ENCODE measurements at places on chromosomes 2 and 18.

DNA sequence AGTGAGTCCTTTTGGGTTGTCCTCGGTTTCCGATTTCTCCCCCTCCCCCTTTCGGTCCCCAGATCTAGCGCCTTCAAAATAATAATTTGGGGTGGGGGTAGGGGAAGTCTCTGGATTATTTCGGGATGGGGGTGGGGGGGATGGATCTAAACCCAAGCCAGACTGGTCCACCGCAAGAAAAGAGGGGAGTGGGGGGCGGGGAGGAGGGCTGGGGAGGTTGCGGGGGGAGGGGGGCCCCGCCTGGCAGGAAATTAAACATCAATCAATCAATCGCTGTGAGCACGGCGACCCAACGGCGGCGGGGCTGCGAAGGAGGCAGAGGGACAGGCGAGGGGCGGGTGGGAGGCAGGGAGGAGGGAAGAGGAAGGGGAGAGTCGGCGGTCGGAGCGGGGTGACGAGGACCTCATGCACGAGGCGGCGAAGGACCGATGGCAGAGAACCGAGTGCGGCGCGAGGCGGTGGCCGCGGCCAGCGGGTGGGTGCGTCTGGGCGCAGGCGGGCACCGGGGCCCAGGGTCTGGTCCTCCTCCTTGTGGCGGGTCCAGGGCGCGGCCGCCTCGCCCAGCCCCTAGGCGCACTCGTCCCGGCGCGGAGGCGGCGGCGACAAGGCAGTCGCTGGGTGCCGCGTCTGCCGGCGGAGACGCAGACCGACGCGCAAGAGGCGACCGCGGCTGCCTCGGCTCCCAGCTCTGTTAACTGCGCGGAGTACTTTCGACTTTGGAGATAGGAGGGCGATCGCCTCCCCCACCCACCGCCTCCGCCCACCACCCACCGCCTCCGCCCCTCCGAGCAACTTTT, 468 bp upstream of the SATB2 start:
- DNase-seq: peak; percentile 53

- no peak for DNase-seq
These were observed 17.2 kb downstream of the B4GALT6 start for GRCh38 chr18:31667185-31667584.

DNA sequence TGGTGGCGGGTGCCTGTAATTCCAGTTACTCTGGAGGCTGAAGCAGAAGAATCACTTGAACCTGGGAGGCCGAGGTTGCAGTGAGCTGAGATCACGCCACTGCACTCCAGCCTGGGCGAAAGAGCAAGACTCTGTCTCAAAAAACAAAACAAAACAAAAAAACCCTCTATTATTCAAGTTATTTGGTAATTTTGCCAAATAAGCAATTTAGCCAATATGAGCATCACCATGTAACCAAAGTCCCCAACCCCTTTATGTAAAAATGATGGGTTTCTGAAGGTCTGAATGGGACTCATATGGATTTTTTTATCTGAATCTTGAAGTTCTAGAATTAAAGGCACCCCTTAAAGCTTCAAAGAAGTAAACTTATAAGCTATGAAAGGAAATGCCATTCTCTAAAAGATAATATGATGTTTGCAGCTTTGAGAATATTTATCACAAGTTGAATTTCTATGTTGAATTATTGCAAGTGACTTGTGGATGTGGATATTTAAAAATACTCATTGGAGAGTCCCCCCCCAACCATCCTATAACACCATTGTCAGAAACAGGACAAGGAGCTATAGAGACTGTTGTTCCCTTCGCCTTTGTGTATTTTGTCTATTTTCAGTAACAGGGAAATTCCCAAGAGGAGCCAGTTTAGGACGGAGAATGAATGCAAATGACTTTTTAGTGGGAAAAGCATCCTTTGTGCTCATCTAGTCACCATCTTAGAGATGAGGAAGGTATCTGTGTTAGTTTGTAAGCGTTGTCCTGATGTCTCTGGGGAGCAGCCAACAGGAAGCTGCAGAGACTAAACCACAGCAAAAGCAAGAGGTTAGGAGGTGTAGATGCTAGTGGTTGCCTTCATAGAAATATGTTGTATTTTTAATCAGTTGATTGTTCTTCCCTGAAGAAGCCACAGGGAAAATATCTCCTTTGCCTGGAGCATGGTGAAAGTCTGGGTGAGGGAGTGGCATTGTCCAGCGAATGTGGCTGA, 68.3 kb downstream of the TET3 start:
- DNase-seq: no peak

GRCh38 chr2:3034856-3035255, 342.8 kb downstream of the EIPR1 start:
- no peak for DNase-seq

DNA sequence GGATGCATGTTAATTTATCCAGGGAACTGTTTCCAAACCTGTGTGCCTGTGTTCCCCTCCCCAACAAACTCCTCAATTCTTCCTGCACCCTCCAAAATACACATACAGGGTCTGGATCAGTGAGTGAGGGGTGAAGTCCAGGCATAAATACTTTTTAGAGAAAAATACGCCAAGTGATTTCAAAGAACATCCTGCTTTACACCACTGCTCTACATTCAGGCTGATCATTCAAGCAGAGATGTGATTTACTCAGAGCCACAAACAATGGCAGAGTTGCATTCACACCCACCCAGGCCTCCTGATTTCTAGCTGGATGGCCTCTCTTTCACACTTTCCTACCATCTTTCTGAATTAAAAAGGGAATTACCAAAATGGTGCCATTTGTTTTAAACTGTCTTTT, 289.5 kb upstream of the SLC14A2 start:
- DNase-seq: no peak

DNA sequence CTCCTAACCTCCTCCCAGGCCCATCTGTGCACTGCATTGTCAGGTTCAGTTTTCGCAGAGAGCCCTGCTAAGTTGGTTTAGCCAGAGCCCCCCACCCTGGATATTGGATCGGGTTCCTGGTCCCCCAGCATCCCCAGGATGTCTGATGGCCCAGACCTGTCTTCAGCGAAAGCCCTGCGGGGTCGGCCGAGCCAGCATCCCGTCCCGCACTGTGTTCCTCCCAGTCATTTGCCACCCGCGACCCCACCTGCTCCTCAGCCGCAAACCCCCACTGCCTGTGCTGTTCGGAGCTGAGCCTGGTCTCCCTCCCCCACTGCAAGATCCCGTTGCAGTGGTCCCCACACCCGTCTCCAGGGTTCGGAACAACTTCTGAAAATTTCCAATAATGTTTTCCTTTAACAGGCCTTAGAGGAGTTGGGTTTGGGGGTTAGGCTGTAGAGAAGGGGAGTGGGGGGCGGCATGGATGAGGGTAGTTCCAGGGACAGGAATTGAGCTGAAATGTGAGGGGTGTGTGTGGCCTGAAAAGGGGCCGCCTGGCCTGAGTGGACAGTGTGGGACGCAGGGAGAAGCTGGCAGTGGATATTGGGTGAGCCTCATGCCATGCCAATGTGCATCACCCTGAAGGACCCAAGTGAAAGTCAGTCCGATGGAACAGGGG, 1.6 kb upstream of the COPS9 start:
- DNase-seq: no peak

- no peak for DNase-seq
These were observed 78.3 kb upstream of the KCNE4 start for GRCh38 chr2:222973733-222974132.

GRCh38 chr2:134705861-134706586, 12.8 kb downstream of the TMEM163 start:
- no peak for DNase-seq

DNA sequence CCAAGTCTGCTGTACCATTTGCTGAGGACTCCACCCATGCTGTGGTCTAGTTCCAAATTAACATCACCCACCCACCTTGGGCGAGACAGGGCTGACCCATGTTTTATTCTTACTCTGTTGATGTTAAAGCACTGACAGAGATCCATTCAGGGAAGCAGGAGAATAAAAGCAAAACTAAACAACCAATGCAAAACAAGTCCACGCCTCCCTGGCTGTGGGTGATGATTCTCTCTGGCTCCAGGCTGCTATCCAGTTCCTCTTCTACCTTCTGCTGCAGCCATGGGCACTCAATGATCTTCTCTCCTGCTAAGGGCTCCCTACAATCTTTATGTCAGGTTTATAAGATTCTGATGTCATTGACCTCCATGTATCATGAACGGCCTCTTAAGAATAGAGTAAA, 786.6 kb upstream of the ID2 start:
- DNase-seq: no peak

DNA sequence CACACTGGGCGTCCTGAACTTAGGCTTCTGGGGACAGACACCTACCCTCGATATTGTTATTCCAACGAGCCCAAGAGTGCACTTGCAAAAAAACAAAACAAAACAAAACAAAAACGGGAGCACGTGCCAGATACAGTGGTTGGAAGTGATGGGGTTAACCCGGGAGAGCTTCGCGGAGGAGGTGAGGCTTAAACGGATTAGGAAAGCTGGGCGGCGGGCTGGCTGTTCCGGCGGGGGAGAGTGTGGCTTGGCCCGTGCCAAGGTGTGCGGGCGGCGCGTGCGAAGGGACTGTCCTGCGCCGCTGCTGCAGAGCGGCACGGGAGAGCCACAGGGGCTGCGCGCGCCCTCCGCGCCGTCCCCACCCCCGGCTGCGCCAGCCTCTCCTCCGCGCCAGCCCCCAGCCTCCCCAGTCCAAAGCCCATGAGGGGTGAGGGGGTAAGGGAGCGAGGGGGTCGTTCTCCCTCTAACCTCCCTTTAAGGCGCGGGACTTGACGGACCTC, 1.5 kb upstream of the SLC30A3 start:
- no peak for DNase-seq

GRCh38 chr2:106026271-106027190, 167.6 kb downstream of the UXS1 start:
- DNase-seq: no peak

DNA sequence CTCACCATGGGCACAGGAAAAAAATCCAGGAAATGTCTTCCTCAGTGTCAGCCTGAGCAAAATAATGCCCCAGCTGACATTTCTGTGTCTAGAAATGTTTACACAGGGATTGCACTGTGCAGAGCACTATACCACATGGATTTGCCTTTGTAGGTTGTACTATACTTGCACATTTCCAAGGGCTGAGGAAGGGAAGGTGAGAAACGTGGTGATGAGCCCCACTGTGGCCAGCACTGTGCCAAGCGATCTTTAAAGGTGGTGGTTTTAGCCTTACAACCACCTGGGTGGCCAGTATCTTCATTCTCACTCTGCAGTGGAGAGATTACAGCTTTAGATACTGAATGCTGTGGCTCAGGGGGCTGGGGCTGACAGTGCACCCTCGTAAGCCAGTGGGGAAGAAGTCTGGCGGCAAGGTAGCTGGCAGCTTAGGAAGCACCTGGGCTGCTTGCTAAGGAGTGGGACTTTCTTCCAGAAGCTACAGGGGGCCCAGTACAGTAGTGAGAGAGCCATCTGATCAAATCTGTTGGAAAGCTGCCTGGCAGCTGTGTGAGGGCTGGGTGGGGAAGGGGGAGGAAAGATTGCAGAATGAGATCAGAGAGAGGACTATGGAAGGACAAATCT, 81.4 kb upstream of the MSH2 start:
- DNase-seq: no peak

GRCh38 chr2:36663851-36664695, 32.4 kb upstream of the VIT start:
- peak; percentile 85 for DNase-seq

DNA sequence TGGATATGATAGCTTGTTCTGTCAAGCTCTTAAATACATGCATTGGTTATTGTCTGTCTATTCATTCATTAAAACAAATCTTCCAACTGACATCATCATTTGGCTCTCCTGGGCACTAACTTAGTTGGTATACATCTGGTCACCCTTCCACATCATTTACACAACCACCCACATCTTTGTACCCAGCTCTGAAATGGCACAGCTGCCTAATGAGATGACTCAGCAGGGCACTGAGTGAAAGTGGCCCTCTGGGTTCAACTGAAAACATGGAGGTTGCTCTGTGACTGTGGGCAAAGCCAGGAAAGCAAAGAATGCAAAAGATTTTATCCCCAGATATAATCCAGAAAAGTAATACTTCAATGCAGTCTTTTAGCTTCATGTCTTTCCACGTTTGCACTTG, 234.0 kb upstream of the MAP2 start:
- no peak for DNase-seq

DNA sequence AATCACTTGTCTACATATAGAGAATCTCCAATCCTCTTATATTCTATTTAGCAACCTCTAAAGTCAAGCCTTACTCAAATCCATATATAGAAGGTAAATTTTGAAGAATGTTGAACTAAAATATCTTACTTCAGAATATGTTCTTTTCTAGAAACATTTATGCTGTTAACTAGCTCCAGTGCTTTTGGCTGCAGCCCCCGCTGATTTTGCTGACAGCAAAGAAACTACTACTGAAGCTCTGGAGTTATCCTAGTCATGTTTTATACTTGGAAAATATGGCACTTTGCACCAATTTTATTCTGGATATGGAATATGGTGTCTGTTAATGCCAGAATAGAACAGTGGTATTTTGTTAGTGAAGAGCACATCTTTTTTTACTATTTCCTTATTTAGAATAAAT, 212.4 kb upstream of the FSIP2 start:
- DNase-seq: no peak

- DNase-seq: no peak
These were observed 153.9 kb upstream of the LGALSL start for GRCh38 chr2:64300066-64300465.

GRCh38 chr18:34322365-34323289, 97.9 kb upstream of the NOL4 start:
- DNase-seq: peak; percentile 74

- no peak for DNase-seq
These were observed 43.2 kb downstream of the CLASP1 start for GRCh38 chr2:121605820-121606733.

DNA sequence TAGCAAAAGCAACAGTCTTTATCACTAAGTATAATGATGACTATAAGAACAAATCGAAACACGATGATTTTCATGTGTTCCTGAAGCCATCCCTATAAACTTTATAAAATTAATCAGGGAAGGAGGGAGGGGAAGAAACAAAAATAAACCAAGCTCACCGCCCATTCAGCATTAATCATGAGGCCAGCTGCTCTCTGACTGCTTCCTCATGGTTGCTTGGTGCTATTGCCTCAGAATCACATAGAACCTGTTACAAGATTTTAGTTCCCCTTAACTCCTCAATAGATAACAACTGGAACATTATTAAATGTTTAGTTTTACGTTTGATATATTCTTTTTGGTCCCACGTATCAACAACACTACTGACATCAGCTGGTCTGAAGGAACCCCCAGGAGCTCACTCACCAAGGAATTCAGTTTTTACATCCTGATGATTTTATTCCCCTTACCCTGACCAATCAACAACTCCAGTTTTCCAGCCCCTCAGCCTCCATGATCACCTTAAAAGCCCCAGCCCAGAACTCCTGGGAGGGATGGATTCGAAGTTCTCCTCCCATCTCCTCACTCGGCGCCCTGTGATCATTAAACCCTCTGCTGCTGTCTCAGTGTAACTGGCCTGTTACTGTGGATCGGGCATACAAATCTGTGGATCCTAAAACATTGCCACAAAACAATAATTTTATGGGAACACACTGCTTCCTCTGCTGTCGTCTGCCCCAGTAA, 10.6 kb upstream of the HNRNPLL start:
- DNase-seq: peak; percentile 76

DNA sequence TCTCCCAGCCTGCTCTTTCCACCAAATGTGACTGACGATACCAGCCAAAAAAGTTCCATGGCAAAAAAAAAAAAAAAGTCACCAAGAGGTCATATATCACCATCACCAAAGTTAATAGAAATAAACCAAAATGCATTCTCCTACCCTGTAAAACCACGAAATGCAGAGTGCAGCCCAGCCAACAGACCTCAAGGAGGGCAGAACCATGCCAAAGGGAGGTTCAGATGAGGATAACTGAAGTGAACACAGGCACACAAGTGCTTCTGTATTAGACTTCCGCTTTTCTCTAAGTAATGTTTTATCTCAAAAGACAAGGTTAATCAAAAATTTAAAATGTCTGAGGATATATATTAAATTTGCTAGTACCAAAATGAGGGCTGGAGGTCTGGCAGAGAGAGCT, 5.5 kb downstream of the SERPINE2 start:
- peak; percentile 88 for DNase-seq
